ENCODE measurements at places on chromosomes 1 and 21. TPM values are rescaled to one million over a fixed set of nuclear protein-coding genes. Genes with fewer than 3 reads are reported as not detected.

The KIF1B gene
- total RNA-seq: 37.8 TPM

The TEX38 gene
- total RNA-seq: not detected

The ZNF496 gene
- 25.5 TPM for total RNA-seq

The CD2 gene
- total RNA-seq: not detected

The SAMD11 gene
- 0.07 TPM for total RNA-seq

The AIM2 gene
- total RNA-seq: not detected

The HSD3B2 gene
- total RNA-seq: not detected
